Erythroblast (primary cell): ENCODE measurements at places on chromosomes 13 and 19.

GRCh38 chr13:101596803-101597202 lies 144.3 kb downstream of the ITGBL1 start:
- DNase-seq = no peak

DNA sequence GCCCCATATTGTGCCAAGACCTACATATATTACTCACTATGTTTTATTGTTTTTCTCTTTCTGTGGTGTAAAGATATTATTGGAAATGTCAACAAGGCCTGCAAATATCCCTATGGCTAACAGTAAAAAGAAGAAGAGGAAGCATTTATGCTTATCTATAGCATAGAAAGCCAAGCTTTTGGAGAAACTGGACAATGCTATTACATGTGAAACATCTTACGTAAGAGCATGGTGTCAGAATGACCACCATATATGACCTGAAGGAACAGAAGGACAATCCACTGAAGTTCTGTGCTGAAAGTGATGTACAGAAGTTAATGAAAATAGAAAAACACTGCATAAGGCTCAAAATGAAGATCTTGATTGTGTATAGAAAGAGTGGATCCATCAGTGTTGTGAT lies 145.2 kb downstream of the KCTD12 start:
- DNase-seq = no peak

DNA sequence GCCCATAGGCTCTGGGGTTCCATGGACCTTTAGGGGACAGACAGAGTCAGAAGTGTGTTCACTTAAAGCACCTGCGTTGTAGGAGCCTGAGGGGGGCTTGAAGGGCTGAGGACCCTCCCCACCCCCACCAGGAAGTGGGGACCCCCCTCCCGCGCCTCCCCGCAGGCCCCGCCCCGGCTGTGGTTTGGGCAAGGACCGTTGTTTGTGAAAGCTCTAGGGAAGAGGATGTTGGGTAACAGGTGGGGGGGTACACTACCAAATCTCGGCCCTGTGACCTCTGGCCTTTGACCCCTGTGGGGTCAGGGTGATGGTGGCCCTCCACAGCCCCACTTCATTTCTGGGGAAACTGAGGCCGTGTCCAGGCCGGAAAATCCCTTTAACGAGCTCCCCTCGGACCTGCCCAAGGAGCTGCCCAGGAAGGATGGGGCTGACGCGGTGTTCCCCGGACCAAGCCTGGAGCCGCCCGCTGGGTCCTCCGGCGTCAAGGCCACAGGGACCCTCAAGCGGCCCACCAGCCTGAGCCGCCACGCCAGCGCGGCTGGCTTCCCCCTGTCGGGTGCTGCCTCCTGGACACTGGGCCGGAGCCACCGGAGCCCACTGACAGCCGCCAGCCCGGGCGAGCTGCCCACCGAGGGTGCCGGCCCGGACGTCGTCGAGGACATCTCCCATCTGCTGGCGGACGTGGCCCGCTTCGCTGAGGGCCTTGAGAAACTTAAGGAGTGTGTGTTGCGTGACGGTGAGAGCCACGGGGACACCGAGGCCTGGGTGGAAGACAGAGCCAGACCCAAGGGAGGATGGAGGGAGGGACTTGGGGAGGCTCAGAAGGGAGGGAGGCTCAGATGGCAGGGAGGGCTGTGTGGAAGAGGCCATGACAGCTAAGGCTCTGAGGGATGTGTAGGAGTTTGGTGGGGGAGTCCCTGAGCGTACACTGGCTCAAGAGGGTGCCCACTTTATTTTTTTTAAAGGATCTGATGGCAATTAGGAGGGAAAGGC lies 1.3 kb downstream of the ARHGAP45 start:
- no peak for DNase-seq

GRCh38 chr19:17075864-17076542 lies 426 bp downstream of the MYO9B start:
- DNase-seq = peak; percentile 64

DNA sequence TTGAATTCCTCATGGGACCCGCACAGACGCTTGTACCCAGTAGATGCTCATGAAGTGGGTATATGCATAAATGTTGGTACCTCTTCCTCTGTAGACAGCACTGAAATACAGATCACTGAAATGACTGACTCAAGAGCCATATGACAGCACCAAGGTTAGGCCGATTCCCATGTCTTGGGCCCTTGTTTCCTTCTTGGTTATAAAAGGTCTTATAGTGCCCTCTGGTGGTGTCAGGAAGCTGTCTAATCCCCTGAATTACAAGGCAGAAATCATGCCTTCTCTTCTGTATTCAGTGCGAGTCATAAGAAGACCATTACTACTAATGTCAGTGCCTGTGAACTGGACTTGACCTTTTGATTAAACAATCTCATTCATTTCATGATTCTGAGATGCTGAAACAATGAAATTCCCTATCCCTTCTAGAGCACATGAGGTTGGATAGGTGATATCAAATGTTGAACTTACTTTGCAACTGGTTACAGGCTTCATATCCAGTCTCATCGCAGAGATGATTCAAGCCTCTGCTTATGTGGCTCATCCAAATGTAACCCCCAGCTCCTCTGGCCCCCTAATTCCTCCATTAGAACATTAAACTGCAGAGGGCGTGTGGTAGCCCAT lies 59.7 kb downstream of the SPATA13 start:
- peak; percentile 80 for DNase-seq

GRCh38 chr19:1551068-1552040 lies 16.8 kb downstream of the MEX3D start:
- DNase-seq = no peak
